ENCODE measurements at places on chromosomes 5 and 9.

- DNase-seq = no peak
Measured at GRCh38 chr9:88072831-88073375, 65.4 kb downstream of the SPATA31C2 start.

DNA sequence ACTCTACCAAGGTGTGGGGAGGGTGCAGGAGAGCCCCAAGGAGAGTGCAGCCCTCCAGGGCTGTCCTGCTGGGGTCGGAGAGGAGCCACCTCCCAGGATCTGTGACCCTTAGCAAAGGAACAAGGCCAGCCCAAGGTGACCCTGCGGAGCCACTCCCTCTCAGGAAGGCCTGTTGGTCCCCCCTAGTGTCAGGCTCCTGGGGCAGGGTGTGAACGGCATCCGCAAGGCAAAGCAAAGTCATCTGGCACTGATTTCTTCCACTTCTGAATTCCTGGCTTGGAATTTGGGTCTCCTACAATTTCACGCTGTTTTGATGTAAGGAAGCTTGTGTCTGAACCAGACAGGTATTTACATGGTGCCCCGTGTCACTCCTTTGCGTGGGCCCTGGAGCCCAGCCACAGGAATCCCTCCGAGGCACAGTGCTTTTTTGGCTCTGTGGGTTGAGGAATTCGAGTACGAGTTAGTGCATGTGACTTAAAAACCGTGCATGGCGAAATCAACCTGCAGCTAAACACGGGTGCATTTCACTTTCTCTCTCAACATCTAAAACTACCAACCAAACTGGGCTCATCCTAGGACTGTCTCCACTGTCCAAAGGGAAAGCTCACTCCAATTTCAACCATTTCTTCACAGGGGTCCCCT is 24.5 kb upstream of the GFPT2 start:
- no peak for DNase-seq

GRCh38 chr5:140040358-140040757 is 2.7 kb downstream of the NRG2 start:
- no peak for DNase-seq

DNA sequence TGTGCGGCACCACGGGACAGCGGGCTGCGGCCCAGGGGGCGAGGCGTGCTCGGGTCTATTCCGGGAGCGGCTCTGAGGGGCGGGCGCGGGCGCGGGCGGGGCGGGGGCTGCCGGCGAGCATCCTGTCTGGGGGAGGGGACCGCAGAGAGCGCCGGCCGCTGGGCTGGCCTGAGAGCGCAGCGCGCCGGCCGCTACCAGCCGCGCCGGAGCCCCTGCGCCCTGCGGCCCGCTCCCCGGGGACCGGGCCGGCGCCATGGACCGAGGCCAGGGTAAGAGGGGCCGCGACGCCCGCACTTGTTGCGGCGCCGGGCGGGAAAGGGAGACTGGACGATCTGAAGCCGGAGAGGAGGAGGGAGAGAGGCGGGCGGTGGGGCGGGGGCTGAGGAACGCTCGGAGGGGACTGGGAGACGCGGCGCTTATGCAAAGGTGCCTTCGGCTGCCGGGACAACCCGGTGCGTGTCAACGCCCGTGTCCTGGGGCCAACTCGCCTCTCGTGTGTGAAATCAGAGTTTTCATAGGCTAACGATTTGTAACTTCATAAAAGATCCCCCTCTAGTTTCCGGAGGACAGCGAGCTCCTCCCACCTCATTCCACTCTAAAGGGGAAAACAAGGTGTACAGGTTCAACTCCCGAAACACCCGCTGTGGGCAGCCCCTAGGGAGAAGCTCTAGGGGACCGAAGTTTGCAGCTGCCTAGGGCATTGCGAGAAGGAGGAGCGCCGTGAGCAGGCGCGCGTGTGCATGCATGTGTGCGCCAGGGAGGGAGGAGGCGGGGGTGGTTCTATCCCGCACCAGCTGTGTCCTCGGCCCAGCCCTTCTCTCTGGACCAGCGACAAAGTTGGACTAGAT is at the start of gene AFAP1L1:
TSS of gene AFAP1L1 (plus strand) at position 144 of the 848 bp plus-strand sequence. CDS start at position 254, 110 bp downstream.
- no peak for DNase-seq

DNA sequence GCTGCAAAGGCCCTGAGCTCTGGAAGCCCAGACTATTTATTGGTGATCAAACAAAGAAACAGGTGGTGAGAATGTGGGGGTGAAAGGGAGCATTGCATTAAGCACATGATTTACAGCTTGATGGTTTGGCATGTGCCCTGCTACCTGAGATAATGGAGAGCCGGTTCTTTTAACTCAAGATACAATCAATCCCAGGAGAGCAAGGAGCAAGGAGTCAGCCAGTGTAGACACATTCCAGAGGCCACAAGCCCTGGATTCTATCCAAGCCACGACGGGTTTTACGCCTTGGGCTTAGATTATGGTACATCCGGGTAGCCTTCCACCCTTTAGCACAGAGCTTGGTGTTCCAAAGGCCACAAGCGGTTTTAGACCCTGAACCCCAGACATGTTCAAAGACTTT is 292.2 kb downstream of the CYLC2 start:
- no peak for DNase-seq

DNA sequence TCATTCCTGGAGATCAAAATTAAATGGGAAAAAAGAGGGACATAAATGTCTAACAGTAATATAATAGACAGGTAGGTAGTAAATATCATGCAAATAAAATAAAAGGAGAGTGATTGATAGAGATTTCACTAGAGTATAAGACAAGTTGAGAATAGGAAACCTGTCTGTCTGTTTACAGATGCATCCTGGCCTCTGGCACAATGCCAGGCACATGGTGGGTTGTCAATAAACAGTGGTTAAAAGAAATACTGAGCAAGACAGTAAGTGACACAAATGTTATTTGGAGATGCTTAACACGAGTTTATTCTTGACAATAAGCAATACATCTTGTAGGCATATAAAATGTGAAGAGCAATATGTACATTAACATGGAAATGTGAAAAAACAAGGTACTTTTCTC is 33.3 kb downstream of the RICTOR start:
- DNase-seq = no peak

GRCh38 chr5:36237751-36238150 is 4.0 kb downstream of the NADK2 start:
- no peak for DNase-seq

- no peak for DNase-seq
Measured at GRCh38 chr5:154146409-154146808, 44.1 kb upstream of the GALNT10 start.

GRCh38 chr9:87671925-87672324 is 54.0 kb upstream of the CTSL start:
- no peak for DNase-seq

DNA sequence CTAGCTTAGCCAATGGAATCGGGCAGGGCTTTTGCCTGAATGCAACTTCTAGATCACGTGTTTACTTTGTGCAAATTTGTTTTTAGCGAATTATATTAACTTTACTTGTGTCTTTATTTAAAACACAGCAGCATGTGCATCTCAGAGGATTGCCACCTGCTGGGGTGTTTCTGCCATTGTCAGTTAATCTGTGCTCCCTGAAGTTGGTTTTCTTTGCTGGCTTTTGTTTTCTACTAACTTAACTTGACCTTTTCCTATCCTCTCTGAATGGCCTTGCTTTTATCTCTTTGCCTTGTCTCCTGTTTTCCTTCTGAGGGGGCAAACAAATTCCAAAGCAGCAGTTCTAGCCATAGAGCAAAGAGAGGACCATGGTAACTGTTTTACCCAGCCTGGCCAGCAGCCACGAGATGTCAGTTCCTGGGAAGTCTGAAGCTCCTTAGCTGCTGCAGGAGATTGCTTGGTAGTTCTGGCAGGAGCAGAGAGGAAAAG is 67.6 kb downstream of the ARHGEF28 start:
- no peak for DNase-seq

DNA sequence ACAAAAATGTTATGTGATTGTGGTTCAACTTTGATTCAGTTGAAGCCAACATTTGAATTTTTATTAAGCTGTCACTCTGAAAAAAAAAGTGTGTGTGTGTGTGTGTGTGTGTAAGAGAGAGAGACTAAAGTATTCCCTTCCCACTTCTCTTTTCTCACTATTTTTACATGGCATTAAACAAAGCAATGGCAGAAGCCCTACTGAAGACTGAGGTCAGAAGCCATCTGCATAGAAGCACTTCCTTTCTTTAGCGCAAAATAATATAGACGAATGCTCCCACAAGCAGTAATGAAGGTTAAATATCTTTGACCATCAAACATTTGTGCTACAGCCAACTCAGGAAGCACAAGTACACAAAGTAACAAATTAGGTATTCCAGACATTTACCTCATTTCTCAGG is 540.5 kb downstream of the KCTD16 start:
- DNase-seq = no peak

DNA sequence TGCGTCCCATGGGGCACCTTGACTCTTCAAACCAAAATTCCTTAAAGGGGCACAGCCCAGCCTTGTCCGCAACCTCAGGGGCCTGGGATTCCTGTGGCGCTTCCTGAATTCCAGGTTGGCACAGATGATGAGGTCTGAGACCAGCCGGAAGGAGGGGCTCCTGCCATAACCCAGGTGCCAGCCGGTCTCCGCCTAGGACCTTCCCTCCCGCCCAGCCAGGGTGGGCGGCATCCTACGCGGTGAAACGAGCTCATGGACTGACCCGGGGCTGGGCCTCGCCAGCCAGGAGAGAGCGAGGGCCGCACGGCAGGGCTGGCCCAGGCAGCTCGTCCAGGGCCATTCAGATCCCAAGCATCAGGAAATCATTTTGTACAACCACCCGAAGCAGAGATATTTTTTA is 23.0 kb downstream of the AMBP start:
- DNase-seq = no peak

DNA sequence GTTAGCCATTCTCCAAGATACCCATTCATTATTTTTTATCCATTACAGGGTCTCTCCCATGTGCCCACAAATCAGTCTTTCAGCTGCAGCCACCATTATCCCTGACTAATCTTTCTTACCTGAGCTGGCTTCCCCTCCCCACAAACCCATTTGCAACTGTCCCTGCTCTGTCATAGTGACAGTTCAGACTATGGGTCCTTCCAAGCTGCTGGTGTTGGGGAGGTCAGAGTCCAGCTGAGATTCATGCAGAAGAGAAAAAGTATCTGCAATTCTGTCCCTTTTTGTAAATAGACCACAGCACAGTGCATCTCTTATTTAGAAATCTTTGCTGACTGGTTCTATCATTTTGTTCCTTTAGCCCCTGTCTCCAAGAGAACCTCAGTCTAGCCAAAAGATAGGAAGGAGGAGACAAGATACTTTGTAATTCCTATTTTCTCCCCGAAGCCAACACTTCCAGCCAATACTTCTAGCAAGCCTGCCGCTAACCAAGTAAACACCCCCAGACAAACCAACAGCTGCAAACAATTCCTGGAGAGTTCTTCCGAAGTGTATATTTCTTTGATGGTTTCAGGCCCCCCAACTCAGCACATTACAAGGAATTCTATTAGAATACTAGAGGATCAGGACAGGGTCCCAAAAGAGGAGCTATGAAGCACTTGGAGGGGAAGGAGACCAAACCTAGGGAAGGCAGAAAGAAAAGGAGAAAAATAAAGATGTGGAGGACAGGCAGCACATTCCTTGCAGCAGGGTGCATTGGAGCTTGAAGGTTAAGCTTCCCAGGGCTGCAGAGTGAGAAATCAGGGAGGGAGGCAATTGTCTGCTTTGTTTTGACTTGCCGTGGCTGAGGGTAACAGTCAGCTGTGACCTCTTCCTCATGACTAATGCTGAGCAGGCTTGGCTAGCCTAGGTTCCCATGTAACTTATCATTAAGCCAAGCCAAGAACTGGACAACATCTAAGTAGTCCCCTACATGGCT is 148.5 kb downstream of the SGCD start:
- no peak for DNase-seq

GRCh38 chr5:68776381-68776780 is 317.4 kb upstream of the SLC30A5 start:
- DNase-seq = no peak

Data from stimulated activated CD4-positive, alpha-beta T cell treated with anti-CD3 and anti-CD28 coated beads, Interleukin-2, amount 100 ng/mL, for 4 hours (primary cell).